Myocyte (in vitro differentiated cells): ENCODE measurements at places on chromosomes 7 and 10. TPM values are rescaled to one million over a fixed set of nuclear protein-coding genes. Genes with fewer than 3 reads are reported as not detected.

- DNase-seq, result no peak
Observed at GRCh38 chr7:20596653-20597052, 18.8 kb upstream of the ABCB5 start.

Gene DIP2C
- total RNA-seq, result 28.7 and 31.9 TPM in 2 replicates

DNA sequence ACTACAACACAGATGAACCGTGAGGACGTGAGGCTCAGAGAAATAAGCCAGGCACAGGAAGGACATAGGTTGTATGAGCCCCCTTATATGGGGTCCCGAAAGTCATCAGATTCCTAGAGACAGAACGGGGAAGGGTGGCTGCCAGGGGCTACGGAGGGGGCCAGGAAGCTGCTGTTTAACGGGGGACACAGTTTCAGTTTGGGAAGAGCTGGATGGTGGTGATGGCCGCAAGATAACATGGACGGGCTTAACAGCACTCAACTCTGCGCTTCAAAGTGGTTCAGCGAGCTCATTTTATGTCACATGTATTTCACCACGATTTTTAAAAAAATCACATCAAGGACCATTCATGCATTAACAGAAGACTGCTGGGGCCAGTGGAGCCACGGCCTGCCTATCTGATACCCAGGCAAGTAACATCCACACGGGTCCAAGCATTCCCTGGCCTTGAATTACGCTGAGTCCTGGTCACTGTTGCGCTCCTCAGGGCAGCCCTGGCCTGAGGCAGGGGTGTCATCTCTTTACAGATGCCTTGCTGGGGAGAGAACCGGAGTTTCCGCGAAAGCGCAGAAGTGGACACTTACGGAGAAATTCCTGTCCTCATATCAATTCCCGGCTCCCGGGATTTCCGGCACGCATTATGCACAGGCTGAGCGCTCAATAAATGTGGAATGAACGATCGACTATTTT is 1.5 kb downstream of the CARD11 start:
- DNase-seq, result no peak

DNA sequence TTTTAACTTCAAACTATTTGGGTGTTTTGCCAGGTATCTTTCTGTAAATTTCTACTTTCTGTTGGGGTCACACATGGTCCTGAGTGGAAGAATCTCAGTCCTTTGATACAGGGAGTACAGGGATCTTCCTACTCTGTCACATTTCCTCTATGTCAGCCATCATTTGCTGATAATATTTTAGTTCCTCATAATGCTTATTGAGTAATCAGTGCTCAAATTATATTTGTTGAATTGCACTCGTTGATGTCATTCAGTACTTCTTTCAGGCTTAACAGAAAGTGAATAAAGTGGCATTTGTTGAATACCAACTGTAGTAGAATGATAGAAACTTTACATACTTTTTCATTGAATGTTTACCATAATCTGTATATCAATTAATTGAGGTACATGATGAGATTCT is 31.9 kb downstream of the WDR11 start:
- DNase-seq, result no peak

GRCh38 chr10:48778193-48778857 is 93.7 kb downstream of the WDFY4 start:
- DNase-seq, result no peak

DNA sequence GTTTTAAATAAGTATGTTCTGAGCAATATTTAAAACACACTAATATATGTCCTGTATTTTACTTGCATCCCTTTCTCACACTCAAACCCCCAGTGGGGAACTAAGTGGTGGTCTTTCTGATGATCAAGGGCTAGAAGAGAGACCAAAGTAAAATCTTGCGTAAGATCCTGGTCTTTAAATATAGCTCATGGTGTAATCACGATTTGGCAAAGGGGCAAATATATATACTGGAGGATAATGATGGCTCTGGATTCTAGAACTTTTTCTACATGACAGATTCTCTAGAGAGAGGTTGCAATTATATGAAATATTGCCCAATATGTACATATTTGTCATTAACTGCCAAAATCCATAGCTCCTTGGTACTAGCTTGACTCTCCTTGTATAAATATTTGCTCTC is 438.3 kb downstream of the NXPH1 start:
- no peak for DNase-seq

GRCh38 chr10:84902553-84902952 is 574.2 kb downstream of the CCSER2 start:
- no peak for DNase-seq

GRCh38 chr10:8951440-8952089 is 897.1 kb downstream of the GATA3 start:
- no peak for DNase-seq

- DNase-seq, result no peak
Observed at GRCh38 chr7:149027055-149027454, 1.2 kb downstream of the PDIA4 start.

DNA sequence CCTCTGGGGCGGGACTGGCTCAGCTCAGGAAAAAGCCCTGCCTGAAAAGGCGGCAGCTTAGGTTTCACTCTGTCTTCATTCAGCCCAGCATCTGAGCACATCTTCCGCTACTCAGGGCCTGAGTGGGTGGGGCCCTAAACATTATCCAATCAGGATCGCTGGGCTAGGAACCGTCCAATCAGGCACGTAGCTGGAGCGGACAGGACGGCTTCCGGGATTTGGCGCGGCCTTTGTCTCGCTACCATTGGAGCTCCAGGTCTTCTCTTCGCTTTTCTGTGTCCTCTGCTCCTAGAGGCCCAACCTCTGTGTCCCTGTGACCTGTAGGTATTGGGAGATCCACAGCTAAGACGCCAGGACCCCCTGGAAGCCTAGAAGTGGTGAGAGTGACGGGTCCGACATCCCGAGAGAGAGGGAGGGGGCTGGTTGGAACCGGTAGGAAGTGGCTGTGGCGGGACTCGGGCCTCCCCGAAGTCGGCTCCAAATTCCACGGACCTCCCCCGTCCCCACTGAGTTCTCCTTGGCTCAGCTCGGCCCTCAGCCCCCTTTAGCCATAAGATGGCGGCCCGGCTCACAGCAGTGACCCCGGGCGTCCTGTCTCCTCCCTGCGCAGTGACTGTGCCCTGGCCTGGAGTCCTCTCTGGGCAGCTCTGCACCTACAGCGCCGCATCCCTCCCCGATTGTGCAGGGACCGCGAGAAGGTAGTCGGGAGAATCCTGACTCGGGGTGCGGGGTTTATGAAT is 99.1 kb downstream of the ZNF680 start:
- DNase-seq, result peak; percentile 1
